ENCODE measurements at places on chromosomes 12 and 14.
A peak's percentile ranks its signal among the peaks of the same experiment; 100 is the strongest.

DNA sequence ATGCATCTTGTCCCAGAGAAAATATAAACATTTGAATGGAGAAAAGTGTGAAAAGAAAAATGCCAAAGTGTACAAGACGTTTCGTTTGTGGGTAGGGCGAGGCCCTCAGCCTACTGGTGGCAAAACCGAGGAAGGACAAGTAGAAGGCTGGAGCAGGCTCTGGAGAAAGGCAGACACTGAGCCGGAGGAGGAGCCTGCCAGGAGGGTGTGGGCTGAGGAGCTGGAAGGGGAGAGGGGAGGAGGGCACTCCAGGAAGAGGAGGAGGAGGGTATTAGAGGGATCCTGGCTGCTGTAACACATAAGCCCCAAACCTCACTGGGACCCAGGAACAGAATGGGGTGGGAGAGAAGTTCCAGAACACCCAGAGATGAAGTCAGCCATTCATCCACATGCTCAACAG, 47.7 kb downstream of the CLMN start:
- H3K36me3 ChIP-seq = no peaks in the 10 kb centered on the region
- DNase-seq = no peak
- H3K4me1 ChIP-seq = no peaks in the 10 kb centered on the region
- H3K4me3 ChIP-seq = no peak overlapping the region
- no peak overlapping the region for H3K27ac ChIP-seq

DNA sequence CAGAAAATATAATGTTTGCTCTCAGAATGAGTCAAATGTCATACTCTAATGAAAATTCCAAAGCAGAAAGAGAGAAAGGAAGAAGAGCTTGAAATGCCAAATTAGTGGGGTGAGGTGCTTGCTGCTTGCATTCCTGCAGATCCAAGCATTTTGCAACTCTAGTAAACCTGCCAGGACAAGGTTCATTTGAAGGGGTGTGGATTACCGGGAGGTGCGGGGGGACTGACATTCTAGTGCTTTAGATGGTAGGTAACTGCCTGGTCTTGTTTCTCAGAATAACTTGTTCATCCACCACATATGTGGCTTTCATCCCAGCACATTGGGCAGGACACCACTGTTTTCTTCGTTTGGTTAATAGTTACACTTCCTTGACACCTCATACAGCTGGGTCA, 144.4 kb downstream of the AKAP6 start:
- peak; percentile 75 for DNase-seq
- H3K27me3 ChIP-seq = no peaks in the 10 kb centered on the region
- no peaks in the 10 kb centered on the region for H3K4me1 ChIP-seq
- H3K4me3 ChIP-seq = no peak overlapping the region

GRCh38 chr14:51507906-51508511, 143.7 kb upstream of the FRMD6 start:
- peaks cover 7% of the 10 kb centered on the region for H3K4me1 ChIP-seq
- no peaks in the 10 kb centered on the region for H3K27me3 ChIP-seq
- H3K27ac ChIP-seq = peak overlapping the region; percentile 87

- DNase-seq = no peak
- no peak overlapping the region for H3K4me3 ChIP-seq
Observed at GRCh38 chr14:72830786-72831594, 62.9 kb downstream of the DPF3 start.

GRCh38 chr12:83123039-83123438, 436.3 kb downstream of the TMTC2 start:
- no peak for DNase-seq
- H3K36me3 ChIP-seq = no peaks in the 10 kb centered on the region
- H3K27ac ChIP-seq = no peak overlapping the region
- H3K27me3 ChIP-seq = no peaks in the 10 kb centered on the region
- peak overlapping the region; percentile 36 for H3K4me3 ChIP-seq

DNA sequence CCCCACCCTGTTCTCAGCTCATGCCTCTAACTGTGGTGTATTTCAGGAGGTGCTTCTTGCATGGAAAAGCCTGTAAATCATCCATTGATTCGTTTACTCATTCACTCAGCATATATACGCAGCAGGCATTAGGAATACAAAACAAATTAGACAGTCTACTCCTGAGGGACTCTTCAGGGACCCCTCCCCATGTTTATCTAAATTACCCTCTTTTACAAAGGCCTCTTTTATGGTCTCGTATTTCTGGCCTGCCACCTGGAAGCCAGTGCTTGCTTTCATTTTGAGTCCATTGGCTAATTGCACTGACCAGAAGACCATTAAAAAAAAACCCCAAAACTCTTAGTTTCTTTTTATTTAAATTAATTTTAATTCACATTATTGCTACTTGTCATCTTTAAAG, 134.4 kb downstream of the DACT1 start:
- H3K27me3 ChIP-seq = no peaks in the 10 kb centered on the region
- no peaks in the 10 kb centered on the region for H3K36me3 ChIP-seq
- no peak for DNase-seq
- no peaks in the 10 kb centered on the region for H3K4me1 ChIP-seq
- no peak overlapping the region for H3K27ac ChIP-seq

DNA sequence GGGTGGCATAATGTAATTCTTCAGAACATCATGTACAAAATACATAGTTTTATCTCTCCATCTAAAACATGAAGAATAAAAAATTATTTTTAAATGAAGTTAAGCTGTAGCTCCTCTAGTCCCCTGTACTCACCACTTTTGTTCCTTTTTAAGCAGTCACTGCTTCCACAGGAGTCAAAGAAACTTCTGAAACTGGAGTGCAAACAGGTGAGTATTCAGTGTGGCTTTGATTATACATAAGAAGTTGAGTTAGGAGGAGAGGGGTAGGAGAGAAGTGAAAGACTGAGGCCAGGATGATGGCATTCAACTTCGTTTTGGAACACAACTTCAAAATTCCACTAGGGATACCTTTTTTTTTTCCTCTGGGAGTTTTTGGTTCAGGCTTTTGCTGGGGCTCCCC, 131.4 kb upstream of the CNTN1 start:
- no peaks in the 10 kb centered on the region for H3K36me3 ChIP-seq
- DNase-seq = no peak
- no peak overlapping the region for H3K4me3 ChIP-seq

DNA sequence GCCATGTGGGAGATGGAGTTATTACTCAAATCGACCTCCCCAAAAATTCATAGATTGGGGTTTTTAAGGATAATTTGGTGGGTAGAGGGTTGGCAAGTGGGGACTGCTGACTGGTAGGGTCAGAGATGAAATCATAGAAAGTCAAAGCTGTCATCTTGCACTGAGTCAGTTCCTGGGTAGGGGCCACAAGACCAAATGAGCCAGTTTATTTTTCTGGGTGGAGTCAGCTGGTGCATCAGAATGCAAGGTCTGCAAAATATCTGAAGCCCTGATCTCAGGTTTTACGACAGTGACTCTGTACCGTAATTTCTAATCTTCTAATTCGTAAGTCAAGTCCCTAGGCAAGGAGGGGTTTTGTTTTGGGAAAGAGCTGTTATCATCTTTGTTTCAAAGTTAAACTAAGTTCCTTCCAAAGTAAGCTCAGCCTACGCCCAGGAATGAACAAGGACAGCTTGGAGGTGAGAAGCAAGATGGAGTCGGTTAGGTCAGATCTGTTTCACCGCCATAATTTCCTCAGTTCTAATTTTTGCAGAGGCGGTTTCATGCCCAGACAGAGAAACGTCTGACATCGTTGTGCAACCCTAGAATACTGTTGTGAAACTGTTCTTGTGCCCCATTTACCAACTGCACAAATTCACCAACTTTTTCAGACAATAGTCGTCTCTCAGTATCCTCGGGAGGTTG, 104.5 kb upstream of the SFSWAP start:
- no peak overlapping the region for H3K27ac ChIP-seq
- H3K4me3 ChIP-seq = no peak overlapping the region
- no peaks in the 10 kb centered on the region for H3K4me1 ChIP-seq
- DNase-seq = no peak
- peaks cover 3% of the 10 kb centered on the region for H3K27me3 ChIP-seq
